Activated T-helper 1 cell treated with anti-CD3 and anti-CD28 coated beads, Interleukin-12 subunit alpha, Interleukin-12 subunit beta, Interleukin-2, Interleukin-4 antibody, amounts not matched to agents 30 ng/mL and 10 ng/mL and 1 ng/mL, durations not matched to agents 14 hours and 24 hours and 36 hours (primary cell): ENCODE measurements at places on chromosomes 13 and 19. TPM values are rescaled to one million over a fixed set of nuclear protein-coding genes. Genes with fewer than 3 reads are reported as not detected.

Gene GDF15
- total RNA-seq: not detected in 2 replicates

GRCh38 chr19:10228393-10228792, 2.7 kb downstream of the S1PR2 start:
- no peak for DNase-seq

- DNase-seq: no peak
These were observed 1153.7 kb downstream of the PCDH9 start for GRCh38 chr13:66076417-66076816.

DNA sequence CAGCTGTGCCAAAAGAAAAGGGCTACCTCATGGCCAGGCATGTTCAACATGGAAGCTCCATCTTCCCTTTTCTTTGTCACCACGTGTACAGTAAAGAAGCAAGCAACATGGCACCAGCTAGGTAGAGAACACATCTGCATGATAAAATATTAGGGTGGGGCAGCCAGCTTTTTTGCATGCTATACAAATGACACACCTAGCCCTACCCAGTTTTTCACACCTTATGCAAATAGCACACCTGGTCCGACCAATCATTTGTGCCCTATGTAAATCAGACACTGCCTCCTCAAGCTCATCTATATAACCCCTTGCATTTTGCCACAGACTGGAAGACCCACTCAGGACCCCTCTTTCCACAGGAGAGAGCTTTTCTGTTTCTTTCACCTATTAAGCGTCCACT, 85.5 kb downstream of the STOML3 start:
- DNase-seq: no peak

DNA sequence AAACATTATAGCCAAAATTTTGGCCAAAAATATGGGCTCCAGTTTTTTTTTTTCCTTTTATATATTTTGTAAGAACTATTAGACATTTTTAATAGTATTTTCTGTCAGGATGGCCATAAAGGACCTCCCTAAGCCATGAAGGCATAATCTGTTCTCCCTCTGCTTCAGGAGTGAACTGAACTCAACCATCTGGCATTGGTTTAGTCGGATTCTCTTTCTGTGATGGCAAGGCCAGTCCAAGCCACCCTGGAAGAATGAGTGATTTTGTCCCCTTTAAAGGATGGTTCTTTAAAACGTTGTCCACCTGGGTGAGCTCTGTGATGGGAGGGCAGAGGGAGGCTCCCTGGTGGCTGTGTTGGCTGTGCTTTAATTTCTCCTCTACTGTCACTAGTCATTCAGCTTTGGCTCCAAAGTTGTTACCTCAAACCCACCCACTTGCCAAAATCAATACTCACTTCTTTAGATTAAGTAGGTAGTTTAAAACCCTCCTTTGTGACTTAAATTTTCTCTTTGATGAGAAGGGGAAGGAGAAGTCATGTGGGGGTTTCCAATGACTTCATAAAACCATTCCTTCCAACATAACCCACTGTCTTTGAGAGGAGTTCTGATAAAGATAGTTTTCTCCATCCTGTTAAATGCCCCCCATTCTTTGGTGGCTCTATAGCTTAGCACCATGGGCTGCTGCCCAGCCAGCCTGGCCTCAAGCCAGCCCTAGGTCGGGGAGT, 4.4 kb downstream of the TNFRSF19 start:
- DNase-seq: no peak

GRCh38 chr13:72221276-72221962, 354.4 kb upstream of the DACH1 start:
- DNase-seq: no peak

Gene KLF16
- total RNA-seq: 34.5 and 39.1 TPM in 2 replicates

DNA sequence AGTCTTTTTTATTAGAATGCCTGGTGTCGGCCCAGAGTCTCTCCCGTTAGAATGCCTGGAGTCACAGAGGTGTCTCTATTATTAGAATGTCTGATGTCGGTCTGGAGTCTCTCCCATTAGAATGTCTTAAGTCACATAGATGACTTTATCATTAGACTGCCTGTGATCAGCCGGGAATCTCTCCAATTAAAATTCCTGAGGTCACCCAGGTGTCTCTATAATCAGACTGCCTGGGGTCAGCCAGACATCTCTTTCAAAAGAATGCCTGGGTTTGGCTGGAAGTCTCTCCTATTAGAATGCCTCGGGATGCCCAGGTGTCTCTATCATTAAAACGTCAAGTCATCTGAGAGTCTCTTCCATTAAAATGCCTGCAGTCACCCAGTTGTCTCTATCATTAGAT, 1493.9 kb downstream of the UQCRFS1 start:
- no peak for DNase-seq

- no peak for DNase-seq
These were observed 19.5 kb downstream of the MYO1F start for GRCh38 chr19:8557642-8558238.

DNA sequence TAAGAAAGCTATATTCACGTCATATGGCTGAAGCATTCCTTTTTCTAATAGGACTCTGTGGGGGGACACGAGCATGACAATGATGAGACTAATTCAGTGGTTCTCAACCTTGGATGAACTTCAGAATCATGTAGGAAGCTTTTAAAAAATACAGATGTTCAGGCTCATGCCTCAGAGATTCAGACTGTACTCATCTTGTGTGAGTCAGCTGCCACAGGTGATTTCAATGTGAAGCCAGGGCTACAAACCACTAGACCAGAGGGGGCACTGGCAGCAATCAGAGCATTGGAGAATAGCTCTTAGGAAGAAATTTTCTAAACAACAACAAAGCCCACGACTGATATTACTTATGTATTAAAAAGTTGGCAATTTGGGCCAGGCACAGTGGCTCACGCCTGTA, 91.7 kb downstream of the SERP2 start:
- no peak for DNase-seq

Gene ARRDC5
- 0.29 and 0.57 TPM in 2 replicates for total RNA-seq

GRCh38 chr13:110225609-110226574, 81.1 kb downstream of the COL4A1 start:
- no peak for DNase-seq

DNA sequence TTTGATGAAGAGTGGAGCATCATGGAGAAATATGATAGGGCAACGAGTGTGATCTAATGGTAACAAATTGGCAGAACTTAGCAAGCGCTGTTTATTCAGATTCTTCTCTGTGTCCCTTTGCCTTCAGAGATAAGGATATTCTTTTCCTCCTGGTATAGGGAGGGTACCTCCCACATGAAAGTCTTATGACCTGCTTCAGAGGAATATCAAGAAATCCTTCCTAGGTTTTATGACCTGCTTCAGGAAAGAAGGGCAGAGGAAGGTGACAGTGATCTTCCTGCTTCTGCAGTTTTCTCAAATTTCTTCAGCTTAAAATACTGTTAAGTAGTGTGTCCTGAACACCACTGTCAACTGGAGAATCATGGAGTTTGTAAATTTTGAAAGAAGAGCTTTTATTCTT, 144.3 kb downstream of the DNAJC15 start:
- DNase-seq: no peak

Gene DHDH
- total RNA-seq: not detected in 2 replicates

Gene SPACA4
- total RNA-seq: not detected in 2 replicates

DNA sequence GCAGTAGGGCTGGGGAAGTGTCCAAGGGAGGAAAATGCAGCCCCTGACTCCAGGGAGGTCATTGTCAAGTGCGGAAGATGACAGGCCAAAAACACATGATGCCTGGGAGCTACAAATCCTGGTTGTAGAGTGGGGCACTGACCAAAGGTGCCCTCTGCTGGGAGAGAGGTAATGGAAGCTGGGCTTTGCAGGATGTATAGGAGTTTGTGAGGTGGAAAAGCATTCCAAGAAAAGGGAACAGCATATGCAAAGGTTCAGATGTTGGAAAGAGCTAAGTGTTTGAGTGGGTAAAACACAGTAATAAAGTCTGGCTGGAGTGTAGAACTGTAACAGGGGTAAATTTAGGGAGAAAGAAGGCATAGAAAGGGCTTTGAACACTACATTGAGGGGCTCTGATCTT, 46.9 kb upstream of the PTPRS start:
- no peak for DNase-seq

DNA sequence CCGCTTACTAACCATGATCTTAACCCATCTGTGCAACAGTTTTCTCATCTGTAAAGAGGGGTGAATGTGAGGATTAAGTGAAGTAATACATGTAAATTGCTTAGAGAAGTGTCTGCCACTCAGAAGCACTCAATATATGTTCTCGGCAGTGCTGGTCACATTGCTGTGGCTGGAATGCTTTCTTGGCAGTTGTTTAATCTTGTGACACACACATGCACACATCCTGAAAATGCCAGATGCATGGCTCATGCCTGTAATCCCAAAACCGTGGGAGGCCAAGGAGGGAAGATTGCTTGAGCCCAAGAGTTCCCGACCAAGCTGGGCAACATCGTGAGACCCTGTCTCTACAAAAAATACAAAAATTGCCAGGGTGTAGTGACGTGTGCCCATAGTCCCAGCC, 4.9 kb upstream of the DMKN start:
- DNase-seq: no peak

Gene CCNA1
- 1.5 and 1.6 TPM in 2 replicates for total RNA-seq

- no peak for DNase-seq
These were observed 3.6 kb downstream of the GJA3 start for GRCh38 chr13:20157151-20157796.

DNA sequence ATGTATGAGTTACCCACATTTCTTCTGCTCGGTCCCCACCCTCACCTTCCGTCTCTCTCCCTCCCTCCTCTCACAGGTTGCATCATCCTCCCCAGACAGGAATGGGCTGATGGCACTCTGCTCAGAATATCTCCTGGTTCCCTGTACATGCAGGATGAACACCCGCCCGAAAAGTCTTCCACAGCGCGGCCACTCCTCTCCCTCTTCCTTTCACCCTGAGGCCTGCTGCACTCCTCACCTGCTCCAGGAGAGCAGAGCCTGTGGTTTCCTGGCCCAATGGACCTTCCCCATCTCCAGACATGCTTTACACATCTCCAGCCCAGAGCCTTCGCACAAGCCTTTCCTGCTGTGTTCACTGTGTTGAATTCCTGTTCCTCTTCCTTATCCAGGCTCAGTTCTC, 40.9 kb downstream of the GSX1 start:
- no peak for DNase-seq

- DNase-seq: no peak
These were observed 89.2 kb downstream of the DHRS12 start for GRCh38 chr13:51714663-51715168.

- no peak for DNase-seq
These were observed 5.0 kb downstream of the ADAT3 start for GRCh38 chr19:1910177-1910576.

DNA sequence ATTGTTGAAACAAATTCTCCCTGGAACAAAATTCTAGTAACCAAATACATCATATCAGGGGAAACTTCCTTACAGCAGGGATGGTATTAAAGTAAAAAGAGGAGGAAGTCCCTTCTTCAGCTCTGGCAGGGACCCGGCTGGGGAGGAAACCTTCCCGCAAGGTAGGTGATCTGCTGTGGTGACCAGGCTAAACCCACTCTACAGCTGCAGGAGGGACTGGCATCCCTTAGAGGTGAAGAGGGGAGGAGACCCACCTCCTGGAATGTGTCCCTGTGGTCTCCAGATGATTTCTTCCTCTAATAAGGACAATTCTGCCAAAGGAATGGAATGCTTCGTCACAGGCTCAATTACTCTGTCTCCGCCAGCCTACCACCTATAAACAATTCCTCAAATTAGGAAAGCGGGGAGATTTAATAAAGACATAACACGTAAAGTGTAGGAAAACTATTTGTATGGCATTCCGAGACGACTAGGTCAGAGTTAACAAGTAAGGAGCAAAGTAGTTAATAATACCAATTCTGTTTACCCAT, 637 bp upstream of the PDS5B start:
- DNase-seq: no peak

- no peak for DNase-seq
These were observed 415.8 kb upstream of the KLF12 start for GRCh38 chr13:74550039-74550438.
